Dermis microvascular lymphatic vessel endothelial cell (primary cell): ENCODE measurements at places on chromosomes 12 and 14. TPM values are rescaled to one million over a fixed set of nuclear protein-coding genes. Genes with fewer than 3 reads are reported as not detected.

DNA sequence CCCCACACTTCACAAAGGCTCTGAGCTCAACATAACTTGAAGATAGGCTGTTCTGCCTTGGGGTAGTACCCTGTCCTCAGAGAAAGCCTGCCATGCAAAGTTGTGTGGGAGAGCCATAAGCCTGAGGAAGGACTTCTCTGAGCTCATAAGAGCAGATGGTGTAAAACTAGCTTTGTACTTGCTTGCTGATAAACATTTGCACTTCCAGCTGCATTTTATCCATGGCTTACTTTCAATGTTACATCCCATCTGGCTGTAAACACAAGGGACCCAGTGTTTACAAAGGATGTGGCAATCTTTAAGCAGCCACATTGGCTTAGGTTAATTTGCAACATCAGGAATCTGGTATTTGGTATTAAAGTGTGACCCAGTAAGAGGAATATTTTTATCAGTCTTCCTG is 258.1 kb downstream of the IPO8 start:
- no peak for DNase-seq

Gene CEP128
- total RNA-seq, result 1.8 and 4.0 TPM in 2 replicates

Gene AICDA
- total RNA-seq, result not detected in 2 replicates

Gene MPHOSPH9
- 23.1 and 37.7 TPM in 2 replicates for total RNA-seq

- no peak for DNase-seq
These were observed at the start of gene PAH for GRCh38 chr12:102917026-102917787. Gene PAH (minus strand): TSS chr12:102917244. CDS start chr12:102917130, 114 bp downstream.

- DNase-seq, result no peak
These were observed 43.4 kb upstream of the NR2C1 start for GRCh38 chr12:95116773-95117172.

- no peak for DNase-seq
These were observed 100.5 kb downstream of the ALG10B start for GRCh38 chr12:38417101-38417500.

DNA sequence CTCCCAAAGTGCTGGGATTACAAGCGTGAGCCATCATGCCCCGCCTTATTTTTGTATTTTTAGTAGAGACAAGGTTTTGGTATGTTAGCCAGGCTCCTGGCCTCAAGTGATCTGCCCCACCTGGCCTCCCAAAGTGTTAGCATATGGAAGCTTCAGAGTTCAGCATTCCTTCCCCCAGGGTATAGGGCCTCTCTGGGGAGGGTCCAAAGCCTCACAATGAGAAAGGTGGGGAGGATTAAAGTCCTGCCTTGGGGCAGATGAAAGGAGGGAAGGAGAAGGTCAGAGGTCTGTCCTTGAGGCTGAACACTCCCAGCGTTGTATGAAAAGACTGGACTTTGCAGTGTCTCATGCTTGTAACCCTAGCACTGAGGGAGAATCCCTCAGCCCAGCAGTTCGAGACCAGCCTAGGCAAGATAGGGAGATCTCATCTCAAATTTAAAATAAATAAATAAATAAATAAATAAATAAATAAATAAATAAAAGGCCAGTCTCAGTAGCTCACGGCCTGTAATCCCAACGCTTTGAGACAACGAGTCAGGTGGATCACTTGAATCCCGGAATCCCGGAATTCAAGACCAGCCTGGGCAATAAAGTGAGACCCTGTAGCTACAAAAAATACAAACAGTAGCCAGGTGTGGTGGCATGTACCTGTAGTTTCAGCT is 22.0 kb upstream of the RCOR1 start:
- DNase-seq, result no peak

DNA sequence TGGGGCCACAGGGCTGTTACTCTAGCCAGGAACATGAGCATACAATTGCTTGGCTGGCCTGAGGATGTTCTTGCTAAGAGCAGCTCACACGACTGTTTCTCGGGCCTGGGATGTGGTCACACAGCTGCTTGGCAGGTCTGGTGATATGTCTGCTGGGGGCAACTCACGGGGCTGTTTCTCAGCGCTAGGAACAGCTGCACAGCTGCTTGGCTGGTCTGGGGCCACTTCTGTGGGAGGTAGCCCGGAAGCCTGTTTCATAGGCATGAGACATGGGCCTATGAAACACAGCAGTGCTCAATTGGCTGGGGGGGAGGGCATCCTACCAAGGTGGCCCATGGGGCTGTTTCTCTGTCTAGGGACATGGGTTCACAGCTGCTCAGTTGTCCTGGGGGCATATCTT is 73.4 kb upstream of the DDHD1 start:
- no peak for DNase-seq

Gene BLTP3B
- 9.6 and 11.2 TPM in 2 replicates for total RNA-seq

Gene NXPH4
- total RNA-seq, result under 0.01 TPM in 1 of 2 replicates, not detected in the other

- DNase-seq, result no peak
These were observed 111.6 kb downstream of the HECTD4 start for GRCh38 chr12:112270673-112271072.

Gene REP15
- total RNA-seq, result 5.4 and 12.3 TPM in 2 replicates

GRCh38 chr12:131711551-131712205 is 788 bp downstream of the SFSWAP start:
- peak; percentile 21 for DNase-seq

Gene MYH6
- not detected in 2 replicates for total RNA-seq

Gene CRIP1
- 0.38 and 0.90 TPM in 2 replicates for total RNA-seq

DNA sequence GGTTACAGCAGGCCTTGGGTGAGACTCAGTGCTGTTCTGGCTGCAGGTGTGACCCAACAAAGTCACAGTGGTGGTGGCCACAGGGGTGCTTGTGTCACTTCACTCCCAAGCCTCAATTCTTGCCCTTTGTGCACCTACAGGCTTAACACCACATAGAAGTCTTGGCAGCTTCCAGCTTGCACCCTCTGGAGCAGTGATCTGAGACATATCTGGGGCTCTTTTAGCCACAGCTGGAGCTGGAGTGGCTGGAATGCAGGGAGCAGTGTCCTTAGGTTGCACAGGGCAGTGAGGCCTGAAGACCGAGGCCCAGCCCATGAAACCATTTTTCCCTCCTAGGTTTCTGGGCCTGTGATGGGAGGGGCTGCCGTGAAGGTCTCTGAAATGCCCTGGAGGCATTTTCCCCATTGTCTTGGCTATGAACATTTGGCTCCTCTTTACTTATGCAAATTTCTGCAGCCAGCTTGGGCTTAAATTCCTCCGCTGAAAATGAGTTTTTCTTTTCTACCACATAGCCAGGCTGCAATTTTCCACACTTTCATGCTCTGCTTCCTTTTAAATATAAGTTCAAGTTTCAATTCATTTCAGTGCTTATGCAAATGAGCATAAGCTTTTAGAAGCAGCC is 37.7 kb downstream of the ADAM21 start:
- DNase-seq, result no peak

Gene KRR1
- 19.1 and 19.3 TPM in 2 replicates for total RNA-seq

Gene PLEKHH1
- 0.13 TPM in 2 replicates for total RNA-seq

GRCh38 chr12:28876196-28876798 is 272.8 kb upstream of the FAR2 start:
- no peak for DNase-seq

- DNase-seq, result no peak
These were observed 358.7 kb downstream of the MED13L start for GRCh38 chr12:115918763-115919162.

DNA sequence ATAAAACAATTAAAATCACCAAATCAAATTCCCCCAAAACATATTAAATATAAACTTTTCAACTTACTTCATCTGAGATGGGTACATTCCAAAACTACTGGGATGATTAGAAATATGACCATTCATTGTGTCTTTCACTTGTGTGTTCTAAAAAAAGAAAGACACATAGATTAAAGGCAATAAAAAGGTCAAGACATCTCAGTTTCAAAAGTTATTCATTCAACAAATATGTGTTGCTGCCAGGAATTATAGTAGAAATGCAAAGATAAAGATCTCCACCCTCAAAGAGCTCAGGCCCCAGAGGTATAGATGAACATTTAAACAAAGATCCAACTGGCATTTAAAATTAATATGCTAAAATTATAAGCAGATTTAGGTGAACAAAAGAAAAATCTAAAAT is 106.4 kb downstream of the EPS8 start:
- no peak for DNase-seq

Gene ATL1
- total RNA-seq, result 0.76 and 0.90 TPM in 2 replicates

GRCh38 chr12:107127482-107128430 is 34.4 kb upstream of the CRY1 start:
- DNase-seq, result no peak

DNA sequence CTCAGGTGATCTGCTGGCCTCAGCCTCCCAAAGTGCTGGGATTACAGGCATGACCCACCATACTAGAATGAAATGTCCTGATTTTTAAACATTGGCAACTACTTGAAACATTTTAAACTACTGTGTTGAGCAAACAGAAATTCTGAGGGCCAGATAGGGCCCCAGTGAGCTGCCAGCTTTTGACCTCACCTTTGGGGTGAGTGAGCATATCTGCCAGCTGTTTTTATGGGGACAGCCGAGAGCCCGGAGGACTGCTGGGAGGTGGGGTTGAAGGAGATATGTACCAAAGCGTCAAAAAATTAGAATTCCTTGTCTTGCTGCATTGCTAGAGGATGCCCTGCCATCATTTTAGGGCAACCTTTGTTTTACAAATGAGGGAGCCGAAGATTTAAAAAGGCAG is 2.7 kb downstream of the GSTZ1 start:
- DNase-seq, result no peak

DNA sequence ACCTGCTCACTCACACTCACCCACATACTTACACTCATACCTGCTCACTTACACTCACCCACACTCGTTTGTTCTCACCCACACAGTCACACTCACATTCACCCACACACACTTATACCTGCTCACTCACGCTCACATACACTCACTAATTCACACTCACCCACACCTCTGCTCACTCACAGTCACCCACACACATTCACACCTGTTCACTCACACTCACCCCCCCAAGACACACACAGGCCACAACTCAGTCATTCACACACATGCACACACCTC is 436.2 kb downstream of the BCL11B start:
- no peak for DNase-seq

- DNase-seq, result no peak
These were observed 270.3 kb downstream of the FBXL14 start for GRCh38 chr12:1324099-1324498.

- no peak for DNase-seq
These were observed 114.7 kb upstream of the MYL2 start for GRCh38 chr12:111034886-111035577.

DNA sequence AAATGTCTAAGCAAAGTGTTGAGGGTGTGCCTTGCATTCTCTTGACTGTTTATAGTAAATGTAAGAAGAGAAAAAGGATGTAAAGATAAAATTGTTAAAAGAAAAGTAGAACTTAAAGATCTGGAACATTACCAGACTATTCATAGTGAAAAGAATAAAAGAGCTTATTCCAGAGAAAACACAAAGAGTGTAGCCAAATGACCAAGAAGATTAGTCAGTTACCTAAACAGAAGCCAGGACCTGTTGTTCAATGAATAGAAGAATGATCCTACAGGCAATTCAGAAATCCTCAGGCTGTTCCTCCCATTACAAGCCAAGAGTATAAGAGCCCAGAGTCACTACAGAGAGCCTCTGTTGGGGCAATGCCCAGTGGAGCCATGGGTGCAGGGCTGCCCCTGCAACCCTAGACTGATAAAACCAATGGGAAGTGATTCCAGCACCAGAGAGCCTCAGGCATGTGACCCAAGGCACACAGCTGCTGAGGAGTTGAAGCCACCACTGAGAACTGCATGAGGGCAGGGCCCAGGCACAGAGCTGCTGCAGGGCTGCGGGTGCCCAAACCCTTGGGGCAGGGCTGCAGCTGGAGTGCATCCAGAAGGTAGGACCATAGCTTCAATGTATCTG is 91.1 kb upstream of the SLC38A4 start:
- DNase-seq, result no peak

DNA sequence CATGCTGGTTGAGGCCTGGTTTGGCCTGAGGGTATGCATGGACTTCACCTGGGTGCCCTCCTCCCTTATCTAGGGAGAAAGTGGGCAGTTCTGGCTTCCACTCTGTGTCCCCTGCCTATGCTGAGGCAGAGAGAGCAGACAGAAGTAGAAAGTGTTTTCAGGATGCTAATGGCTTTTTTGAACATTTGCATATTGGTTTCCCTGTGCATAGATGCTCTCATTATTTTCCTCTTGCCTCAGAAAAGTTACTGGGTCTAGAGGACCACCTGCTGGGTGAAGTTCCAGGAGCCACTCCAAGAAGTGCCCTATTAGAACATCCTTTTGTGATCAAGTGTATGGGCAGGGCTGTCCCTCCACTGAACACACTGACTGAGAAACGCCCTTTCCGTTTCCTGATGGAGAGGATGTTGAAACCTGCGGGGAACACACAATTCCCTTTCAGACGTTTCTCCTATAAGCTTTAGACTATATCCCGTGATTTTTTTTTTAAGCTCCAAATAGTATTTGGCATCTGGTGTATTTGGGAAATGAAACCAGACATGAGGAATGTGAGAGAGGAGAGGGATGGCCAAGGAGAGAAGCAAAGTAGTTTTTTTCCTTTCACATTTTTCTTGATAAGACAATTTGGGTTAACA is 66.6 kb downstream of the DAAM1 start:
- no peak for DNase-seq

- DNase-seq, result no peak
These were observed 3.1 kb downstream of the LACRT start for GRCh38 chr12:54631551-54631950.

GRCh38 chr12:123900871-123901376 is 71.7 kb downstream of the CCDC92 start:
- DNase-seq, result no peak

DNA sequence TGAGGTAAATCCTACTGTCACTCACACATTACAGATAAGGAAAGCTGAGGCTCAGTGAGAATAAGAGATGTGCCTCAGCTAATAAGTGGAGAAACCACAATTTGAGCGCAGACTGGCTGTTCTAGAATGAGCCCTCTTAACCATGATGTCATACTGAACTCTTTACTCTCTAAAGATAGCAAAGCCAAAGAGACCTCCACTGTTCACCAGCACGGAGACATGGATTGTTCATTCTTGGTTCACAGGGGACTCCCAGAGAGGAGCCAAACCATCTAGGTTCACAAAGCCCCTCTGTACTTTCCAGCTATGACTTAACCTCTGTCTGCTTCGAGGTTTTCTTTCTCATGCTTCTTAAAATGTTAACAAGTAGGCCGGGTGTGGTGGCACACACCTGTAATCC is 32.7 kb upstream of the YARS2 start:
- no peak for DNase-seq

- peak; percentile 48 for DNase-seq
These were observed 1.6 kb downstream of the GSG1 start for GRCh38 chr12:13101821-13102375.

GRCh38 chr12:28446031-28446430 is 255.8 kb downstream of the CCDC91 start:
- DNase-seq, result no peak

Gene SOAT2
- total RNA-seq, result not detected in 2 replicates

- DNase-seq, result no peak
These were observed 51.9 kb upstream of the DBX2 start for GRCh38 chr12:45102818-45103217.

Gene KRT79
- total RNA-seq, result not detected in 2 replicates
